ENCODE measurements at places on chromosomes 5 and 9.

DNA sequence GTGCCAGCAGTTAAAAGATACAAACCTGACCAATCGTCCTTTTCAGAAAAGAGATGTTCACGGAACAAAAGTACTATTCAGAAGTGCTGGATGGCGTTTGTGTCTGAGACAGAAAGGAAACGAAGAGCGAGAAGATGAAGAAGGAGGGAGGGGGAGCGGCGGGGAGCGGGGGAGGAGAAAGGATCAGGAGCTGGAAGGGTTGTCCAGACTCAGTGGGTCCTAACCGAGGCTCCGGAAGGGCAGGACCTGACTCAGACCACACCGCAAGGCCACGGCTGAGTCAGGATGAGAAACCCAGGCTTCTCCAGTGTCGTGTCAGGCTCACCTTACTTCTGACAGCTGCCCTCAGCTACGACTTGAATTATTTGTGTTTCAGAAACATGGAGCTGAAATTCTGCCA lies 46.2 kb downstream of the PAX5 start:
- DNase-seq = no peak

DNA sequence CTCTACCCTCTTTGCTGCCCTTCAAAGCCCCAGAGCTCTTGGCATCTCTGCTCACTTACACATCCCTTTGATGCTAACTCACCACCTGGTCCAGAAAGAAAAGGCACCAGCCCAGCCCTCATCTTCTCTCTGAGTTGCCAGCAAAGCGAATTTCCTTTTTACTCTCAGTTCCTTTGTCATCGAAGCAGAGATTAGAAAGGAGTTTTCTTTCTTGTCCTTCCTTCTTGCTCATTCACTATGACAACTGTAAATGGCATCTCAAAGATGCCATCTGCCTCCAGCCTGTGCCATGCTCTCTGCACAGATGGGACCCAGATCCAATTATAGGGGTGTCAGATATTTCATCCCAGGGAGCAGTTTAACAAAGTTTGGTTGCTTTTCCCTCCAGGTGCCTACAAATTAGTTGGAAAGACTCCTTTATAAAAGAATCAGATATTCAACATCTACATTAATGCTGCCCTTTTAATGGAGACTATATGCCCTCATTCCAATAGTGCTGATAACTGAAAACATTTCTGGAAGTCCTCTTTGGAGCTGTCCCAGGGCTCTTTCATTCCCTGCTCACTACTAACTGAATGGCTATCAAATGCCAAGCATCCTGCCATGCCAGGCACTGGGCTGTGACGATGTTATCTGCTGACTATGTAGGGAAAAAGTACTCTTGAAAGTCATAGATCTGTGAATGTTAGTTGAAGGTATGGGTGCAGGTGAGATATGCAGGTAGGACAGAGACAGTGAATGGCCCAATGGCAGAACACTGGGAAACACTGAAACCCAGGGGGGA lies 58.9 kb downstream of the SUSD1 start:
- DNase-seq = no peak

- DNase-seq = no peak
These were observed 406.6 kb upstream of the MEF2C start for GRCh38 chr5:89289604-89290003.

- DNase-seq = no peak
These were observed 13.1 kb downstream of the RNF44 start for GRCh38 chr5:176524138-176524537.

DNA sequence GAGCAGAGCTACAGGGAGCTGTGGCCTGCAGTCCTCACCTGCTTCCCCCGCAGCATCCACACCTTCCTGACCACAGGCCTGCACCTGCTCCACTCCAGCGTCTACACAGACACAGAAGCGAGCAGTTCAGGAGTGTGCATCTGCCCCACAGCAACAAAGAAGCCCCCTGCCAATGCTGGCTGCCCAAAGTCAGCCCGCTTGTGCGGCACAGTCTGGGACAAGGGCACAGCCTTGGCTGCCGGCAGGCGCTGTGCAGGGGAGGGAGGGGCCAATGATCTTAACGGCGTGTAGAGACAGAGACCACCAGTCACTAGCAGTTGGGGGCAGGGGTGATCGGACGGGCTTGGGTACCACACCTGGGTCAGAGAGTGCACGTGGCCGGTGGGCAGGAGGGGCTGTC lies 6.6 kb downstream of the BRD9 start:
- no peak for DNase-seq

DNA sequence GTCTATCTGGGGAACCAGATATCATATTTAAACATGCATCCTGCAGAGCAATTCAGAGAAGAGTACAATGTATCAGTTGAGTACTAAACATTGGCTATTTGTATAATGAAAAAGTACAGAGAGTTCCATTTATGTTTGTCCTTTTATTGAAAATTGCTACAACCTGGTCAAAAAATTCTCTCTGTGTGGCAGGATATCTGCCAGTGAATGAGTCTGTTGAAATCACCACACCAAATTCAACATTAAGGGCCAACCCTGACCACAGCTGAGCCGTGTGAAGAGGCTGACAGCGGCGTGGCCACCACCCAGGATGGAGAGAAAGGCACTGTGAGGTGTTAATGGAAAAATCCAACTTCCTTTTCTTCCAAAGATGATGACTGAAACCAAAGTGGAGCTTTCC lies 422.7 kb upstream of the PIK3R1 start:
- DNase-seq = no peak

GRCh38 chr5:148425808-148426207 lies 42.0 kb downstream of the FBXO38 start:
- DNase-seq = no peak

DNA sequence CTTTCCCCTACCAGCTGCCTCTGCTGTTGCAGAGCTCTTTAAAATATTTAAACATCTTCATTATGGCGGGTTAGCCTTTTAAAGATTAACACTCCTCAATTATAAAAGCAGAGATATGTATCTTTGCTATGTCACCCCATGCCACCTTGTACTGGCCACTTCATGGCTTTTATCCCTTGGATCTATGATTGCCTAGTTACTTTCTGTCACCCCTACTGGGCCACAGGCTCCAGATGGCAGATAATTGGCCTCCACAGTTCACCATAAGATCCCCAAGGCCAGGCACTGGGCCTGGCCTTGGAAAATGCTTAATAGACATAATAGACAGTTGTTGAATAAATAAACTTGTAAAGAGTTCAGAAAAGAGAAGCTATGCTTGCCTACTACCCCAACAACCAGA lies 142.0 kb upstream of the SHB start:
- no peak for DNase-seq

GRCh38 chr9:129068990-129069861 lies 11.7 kb upstream of the DOLPP1 start:
- peak; percentile 30 for DNase-seq

DNA sequence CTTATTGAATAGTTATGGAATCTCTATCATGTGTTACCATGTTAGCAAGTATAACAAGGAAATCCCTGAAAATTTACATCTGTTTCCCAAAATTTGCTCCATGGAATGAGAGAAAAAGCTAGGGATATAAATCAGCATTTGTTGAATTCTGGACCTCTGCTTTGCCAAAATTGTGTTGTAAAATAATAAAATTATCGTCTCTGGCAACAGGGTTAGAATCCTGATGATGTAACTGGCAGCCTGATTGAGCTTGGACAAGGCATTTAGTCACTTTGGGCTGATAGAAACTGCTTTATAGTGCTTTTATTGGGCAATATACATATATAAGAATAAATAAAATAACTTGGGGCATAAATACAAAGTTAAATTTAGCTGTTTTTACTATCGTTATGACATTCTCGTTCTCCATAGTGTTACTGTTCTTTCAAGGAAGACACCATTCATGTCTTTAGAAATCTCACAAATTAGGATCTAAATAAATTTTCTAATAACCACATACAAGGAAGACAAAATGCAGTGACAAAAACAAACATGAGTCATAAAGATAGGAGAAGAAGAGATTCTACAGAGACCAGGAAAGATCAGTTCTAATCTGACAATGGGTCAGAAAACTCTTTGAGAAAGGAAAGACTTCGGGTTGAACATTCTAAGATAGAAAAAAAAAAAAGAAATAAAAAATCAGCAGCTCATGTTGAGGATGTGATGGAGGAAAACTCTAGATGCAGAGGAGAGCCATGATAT lies 145.0 kb upstream of the CDH10 start:
- no peak for DNase-seq

- DNase-seq = no peak
These were observed 713 bp downstream of the MOB3B start for GRCh38 chr9:27528886-27529315.

- no peak for DNase-seq
These were observed 507.5 kb downstream of the MTRR start for GRCh38 chr5:8376478-8376877.

DNA sequence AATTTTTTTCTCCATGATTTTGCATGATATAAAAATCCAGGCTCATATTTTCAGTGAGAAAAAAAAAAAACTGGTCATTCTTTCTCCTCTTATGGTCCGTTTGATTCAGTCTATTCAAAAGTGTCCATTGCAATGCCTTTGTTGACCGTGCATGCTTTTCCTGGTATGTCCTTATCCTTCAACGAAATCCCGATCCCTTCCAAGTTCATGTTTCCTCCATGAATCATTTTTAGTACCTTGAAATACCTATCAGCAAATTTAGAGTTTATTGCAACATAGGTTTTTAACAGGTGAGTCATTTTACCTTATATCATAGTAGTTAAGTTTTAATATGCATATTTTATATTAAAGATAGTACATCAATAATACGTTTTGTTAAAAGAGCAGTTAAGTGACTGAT lies 773.8 kb upstream of the CHD1 start:
- no peak for DNase-seq

DNA sequence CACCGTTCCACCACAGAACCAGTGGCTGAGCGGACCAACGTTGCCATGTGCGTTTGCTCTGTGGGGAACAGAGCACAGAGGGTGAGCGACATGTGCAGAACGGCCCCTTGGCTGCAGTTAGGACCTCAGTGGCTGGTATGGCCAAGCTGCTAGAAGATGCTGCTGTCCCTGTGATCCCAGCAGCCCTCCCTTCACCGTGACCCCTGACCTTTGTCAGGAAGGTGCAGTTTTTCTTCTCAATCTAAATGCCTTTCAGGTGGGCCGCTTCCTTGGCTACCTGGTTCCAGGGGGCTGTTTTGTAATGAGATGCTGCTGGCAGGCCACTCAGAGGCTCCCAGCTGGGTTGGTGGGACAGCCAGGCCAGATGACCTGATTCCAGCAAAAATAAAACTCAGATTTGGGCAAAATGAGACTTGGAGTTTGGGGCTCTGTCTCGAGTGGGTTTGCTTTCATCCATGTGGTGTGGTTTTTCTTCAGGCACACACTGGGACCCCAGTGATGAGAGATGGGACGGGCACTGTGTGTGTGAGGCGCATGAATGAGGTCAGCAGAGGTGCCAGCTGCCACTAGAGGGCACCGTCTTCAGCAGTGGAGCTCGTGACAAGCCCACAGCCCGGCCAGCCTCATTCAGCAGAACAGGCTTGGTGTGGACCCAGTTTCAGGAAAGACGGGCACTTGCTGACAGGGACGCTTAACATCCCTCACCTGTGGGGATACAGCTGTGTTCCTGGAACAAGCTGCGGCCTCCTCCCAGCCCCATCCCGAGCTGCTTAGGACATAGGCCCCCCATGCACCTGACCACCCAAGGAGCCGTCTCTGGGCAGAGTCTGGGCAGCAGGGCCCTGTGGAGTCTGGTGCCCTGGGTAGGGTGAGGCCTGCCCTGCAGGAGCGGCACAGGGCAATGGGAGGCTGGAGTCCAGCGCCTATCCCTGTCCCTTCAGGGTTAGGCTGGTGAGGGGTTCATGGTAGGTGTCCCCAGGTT lies 4.1 kb downstream of the MRPS2 start:
- DNase-seq = no peak

DNA sequence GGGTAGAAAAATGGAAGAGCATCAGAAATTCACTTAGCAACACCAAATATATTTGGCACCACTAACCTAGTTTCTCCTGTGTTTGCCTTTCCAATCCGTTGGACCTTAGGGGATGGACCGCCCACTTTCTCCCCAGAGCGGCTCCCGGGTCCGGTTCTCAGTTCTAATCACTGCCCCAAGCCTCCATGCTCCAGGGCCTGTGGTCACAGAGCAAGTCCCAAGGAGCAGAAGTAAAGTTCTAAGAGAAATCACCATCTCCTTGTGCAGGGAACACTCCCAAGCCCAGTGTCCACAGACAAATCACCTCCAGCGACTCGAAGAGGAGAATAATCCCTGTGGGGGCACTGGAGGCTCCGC lies 728 bp upstream of the SLC1A1 start:
- DNase-seq = no peak

DNA sequence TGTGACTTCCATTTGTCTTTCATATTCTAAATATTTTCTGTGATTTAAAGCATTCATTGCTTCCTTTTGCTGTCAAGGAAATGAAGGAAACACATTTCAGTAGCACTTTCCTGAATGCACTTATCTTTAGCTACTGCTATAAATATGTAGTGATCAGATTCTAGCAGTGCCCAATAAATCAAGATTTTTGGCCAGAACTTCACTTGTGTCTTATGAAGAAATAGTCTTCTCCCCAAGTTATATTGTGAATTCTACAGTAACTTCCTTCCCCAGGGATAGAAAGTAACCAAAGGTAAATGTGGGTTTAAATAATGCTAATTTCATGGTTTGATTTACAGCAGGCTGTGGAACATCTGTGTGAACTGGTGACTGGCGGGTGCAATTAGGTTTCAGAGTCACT lies 77.9 kb downstream of the DMRT2 start:
- DNase-seq = no peak

DNA sequence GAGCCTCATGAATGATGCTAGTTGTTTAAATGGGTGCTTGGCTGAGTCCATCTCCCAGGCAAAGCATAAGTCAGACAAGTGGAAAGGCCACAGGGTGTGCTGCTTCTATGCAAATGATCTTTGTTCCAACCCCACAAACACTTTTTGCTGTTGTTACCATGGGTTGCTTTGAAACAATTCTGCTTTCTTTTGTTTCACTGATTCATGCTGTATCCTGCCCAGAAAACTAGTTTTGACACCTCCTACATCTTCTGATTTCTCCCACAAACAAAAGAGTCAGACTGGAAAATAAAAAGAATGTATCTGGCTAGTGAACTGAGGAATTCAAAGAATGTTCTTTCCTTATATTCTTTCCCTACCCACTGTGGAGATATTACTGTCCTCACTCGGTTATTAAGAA lies 298.6 kb downstream of the DIRAS2 start:
- DNase-seq = no peak

DNA sequence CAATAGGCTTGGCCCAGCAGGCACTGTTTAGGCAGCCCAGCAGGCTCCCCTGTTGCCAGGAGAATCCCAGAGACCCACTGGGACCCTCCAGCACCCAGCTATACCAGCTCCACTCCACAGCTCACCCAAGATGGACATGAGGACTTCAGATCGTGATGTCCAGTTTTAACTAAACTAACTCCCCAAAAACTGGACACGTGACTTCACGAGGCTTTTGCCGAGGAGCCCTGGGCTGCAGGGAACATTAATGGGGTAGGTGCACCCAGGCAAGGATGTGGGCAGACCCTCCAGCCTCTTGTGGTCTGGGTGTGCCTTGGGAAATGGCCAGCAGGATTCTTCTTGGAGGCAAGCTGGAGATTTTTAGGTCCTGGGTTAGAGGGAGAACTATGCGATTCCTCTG lies 8.9 kb upstream of the NKD2 start:
- DNase-seq = no peak

GRCh38 chr9:22528485-22528884 lies 81.9 kb downstream of the DMRTA1 start:
- no peak for DNase-seq

GRCh38 chr5:109580225-109580624 lies 109.5 kb upstream of the MAN2A1 start:
- no peak for DNase-seq
